ENCODE measurements at places on chromosomes 3 and 15.
A peak's percentile ranks its signal among the peaks of the same experiment; 100 is the strongest.

- no peak for DNase-seq
Observed at GRCh38 chr3:77902675-77903074, 862.8 kb downstream of the ROBO2 start.

GRCh38 chr3:38367779-38368178 is 21.2 kb downstream of the XYLB start:
- DNase-seq: no peak

DNA sequence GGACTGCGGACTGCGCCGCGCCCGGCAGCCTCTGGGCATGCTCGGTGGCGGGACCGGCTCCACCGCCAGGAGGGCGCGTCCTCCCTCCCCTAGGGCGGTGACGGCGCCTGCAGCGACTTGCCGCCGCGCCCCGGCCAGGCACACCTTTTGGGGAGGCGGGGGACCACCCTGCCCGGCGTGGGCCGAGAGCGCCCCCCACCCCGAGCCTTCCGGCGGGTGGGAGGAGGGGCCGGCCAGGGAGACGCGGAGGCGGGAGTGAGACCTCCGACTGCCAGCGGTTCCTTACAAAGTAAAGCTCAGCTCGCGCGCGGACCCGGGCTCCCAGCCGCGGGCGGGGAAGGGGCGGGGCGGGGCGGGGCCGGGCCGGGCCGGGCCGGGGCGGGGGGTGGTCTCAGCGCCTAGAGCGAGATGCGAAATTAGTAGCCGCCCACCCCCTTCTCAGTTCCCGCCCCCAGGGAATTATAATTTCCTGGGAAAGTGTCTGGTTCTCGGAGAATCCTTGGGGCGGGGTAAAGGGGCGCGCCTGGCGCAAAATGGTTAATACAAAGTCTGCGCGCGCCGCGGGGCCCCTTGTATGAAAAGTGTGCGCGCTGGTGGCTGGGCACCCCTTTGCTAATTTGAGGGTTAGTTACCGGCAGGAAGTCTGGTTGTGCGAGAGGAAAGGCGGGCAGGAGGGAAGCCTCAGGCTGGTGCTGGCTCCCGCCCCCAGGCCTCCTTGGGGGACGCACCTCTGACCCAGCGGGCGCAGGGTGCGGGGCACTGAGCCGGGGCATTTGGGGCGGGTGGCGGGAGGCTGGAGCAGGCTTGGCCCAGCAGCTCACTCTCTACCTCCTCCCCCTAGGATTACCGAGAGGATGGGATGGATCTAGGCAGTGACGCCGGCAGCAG is 224.8 kb upstream of the IL12A start:
- DNase-seq: peak; percentile 27

- no peak for DNase-seq
Observed at GRCh38 chr3:78343221-78343620, 1303.3 kb downstream of the ROBO2 start.

- no peak for DNase-seq
Observed at GRCh38 chr3:189900578-189900977, 220.1 kb downstream of the P3H2 start.

DNA sequence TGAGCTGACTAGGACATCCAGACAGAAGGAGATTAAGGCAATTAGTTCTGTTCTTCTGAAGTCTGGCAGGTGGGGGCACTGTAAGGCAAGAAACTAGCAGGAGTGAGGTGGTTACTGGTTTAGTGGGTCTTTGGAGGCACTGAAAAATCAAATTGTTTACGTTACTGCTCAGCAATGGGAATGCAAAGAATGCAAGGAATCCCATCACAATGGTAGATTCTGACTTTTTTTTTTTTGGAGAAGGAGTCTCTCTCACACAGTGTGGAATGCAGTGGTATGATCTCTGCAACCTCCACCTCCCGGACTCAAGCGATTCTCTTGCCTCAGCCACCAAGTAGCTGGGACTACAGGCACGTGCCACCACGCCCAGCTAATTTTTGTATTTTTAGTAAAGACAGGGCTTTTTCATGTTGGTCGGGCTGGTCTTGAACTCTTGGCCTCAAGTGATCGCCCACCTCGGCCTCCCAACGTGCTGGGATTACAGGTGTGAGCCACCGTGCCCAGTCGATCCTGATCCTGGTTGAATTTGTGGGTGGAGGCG is 16.4 kb downstream of the FAM107A start:
- no peak for DNase-seq

Measured in T-helper 1 cell (primary cell).